NCI-H748 treated with DMSO at 0.1 percent for 48 hours (cell line): ENCODE measurements at places on chromosomes 7 and 10.

- DNase-seq: no peak
Observed at GRCh38 chr7:483656-484355, 35.8 kb downstream of the PDGFA start.

DNA sequence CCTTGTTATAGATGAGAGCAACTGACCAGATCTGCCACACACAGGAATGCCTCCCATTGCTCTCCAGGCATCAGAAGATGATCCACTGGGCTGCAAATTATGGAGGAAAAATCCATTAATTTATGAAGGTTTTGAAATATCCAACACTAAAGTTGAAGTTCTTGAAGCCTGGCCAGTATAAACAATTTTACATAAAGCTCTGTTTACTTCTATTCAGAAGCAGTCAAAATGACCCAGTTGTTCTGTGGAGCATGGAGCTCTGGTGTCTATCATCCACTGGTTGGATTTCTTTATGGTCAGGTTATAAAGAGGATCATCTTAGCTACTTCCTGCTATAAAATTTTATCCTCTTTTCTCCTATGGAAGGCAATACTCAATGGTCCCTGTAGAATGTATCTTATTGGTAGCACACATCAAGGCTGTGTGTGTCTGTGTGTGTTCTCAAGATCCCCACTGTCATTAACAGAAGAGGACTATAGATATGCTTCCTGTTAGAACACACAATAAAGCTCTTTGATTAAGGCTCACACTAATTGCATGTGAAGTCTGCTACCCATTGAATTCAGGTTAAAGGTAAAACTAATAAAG is 747.4 kb downstream of the SUGCT start:
- DNase-seq: no peak

- DNase-seq: no peak
Observed at GRCh38 chr10:124179308-124180043, 86.1 kb upstream of the CHST15 start.

GRCh38 chr10:63441404-63441803 is 24.4 kb downstream of the JMJD1C start:
- no peak for DNase-seq

- no peak for DNase-seq
Observed at GRCh38 chr7:44754802-44755697, 6.4 kb downstream of the ZMIZ2 start.

- DNase-seq: no peak
Observed at GRCh38 chr7:115227473-115228235, 305.8 kb downstream of the MDFIC start.
